ENCODE measurements at places on chromosomes 2 and 18. TPM values are rescaled to one million over a fixed set of nuclear protein-coding genes. Genes with fewer than 3 reads are reported as not detected.

DNA sequence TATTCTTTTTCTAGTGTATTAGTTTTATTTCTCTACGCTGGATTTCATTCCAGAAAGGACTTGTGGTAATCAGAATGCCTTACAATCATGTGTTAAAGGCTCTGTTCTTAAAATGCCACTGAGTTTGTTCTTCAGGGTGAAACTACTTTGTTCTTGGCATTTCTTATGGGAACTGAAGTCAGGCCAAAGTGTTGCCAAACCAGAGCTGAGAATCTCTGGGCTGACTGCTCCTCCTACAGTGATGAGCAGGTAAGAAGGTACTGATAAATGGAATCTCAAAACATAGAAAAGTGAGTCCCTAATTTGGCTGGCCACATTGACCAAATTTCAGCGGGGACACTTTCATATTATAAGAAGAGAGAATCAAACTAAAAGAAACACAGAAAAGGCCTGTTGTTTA, 55.1 kb upstream of the ZNF397 start:
- DNase-seq, result no peak

DNA sequence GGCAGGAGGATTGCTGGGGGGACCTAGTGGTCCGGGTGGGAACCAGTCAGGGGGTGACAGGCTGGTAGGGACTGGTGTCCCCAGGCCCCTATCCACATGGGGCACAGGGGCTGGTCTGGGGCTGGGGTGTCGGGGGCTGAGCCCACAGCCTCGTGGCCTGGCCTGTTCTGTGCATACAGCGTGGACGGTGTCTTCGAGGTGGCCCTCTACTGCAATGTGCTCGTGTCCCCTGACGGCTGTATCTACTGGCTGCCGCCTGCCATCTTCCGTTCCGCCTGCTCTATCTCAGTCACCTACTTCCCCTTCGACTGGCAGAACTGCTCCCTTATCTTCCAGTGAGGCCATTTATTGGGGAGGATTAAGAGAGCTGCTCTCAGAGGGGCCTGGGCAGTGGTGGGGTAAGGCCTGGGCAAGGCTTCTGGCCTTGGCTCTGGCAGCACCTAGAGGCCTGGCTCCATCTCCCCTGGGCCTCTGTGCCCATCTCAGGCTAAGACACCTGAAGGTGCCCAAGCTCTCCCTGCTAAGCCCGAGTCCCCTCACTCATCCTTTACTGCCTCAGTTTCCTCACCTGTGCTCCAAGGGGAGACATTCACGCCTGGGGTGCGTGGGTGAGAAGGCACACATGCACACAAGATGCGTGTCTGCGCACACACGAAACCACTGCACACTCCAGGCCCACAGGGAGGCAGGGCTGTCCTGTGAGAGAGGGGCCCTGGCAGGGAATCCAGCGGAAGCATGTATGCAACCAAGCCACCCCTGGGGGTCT, 1.9 kb downstream of the CHRNG start:
- no peak for DNase-seq

DNA sequence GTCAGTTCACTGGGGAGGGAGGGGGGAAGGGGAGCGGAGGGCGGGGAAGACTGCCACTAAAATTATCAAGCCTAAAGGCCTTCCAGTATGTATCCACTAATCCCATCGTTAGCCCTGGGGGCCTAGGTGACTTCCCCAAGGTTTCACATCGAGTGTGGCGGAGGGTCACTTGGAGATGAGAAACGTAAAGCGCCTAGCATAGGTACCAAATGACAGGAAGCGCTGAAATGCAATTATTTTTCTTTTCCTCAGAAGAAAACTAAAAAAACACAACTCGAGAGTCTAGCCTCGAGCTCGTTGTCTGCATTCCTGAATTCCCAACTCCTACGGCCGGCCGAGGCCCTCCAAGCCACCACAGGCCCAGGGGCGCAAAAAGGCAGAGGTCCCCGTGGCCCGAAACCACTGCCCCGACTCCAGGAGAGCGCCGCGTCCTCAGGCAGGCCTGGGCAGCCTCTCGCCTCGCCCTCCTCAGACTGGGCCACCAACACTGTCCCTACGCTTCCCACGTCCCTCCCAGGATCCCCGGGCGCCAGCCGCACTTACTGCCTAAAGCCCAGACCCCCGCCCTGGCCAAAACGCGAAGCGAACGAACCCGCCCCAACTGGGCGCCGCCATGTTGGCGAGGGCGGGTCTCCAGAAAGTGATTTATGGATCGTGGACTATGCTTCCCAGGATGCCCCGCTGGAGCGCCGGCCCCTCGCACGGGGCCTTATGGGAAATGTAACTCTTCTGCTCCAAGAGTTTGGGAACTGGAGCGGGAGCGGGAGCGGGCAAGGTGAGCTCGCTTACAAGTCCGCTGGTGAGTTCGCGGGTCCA, at the start of gene USP40:
USP40 (minus strand) TSS at position 642 of the 816 bp plus-strand sequence. CDS start 1,228 bp downstream, outside the sequence.
- peak; percentile 89 for DNase-seq

DNA sequence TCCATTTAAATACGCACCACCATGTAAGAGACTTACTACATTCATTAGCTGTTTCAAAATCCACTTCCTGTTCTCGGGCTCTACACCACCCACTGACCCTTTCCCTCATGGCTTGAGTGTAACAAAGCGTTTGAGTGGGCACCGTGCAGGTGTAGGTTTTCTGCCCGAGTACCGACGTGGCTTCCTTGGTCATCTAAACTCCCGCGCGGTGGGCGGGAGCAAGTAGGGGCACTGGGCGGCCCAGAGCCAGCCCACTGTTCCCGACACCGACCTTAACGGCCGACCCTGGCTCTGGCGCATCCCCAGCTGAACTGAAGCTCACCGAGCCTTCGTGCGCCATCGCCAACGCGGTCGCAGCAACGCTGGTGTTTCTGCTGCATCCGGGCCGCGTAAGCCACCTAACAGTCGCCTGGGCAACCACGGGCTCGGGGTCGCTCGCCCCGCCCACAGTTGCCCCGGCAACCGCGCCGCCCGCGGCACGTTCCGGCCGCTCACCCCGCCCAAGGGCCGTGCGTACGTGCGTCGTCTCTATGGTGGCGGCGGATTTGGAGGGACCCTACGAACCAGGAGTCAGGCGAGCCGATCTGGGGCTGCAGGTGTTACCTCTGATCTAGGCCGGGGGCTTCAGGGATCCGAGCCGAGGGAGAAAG, at the start of the genes C2orf81 and WDR54:
C2orf81 (minus strand) TSS at position 399 of the 650 bp plus-strand sequence; CDS start at position 340, 59 bp downstream.
WDR54 (plus strand) TSS at position 510 of the 650 bp plus-strand sequence. CDS start 424 bp downstream, outside the sequence.
- peak; percentile 94 for DNase-seq

DNA sequence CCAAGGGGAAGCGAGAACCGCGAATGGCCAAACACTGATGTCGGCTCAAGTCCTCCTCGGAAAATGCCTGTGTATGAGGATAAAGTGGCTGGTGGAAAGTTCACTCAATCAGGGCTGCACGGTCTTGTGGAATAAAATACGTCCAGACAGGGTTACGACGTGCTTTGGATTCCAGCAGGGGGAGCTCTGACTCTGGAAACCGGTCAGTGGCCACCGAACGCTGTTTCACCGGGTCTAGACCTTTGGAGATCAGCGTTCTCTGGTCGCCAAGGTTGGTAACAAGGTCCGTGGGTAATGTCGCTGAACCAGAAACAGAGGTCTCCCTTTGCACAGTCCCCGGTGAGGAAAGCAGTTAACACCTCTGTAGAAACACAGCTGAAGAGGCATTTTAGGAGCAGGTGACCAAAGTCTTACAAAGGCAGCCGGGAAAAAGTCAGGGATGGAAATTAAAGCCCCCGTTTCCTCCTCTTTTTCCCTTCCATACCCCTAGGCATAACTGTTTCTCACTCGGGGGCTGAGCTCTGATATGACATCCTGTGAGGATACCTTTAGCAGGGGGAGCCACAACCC, 47.8 kb downstream of the CDCA7 start:
- DNase-seq, result peak; percentile 79

GRCh38 chr18:5214583-5215351, 17.7 kb upstream of the AKAIN1 start:
- DNase-seq, result no peak

DNA sequence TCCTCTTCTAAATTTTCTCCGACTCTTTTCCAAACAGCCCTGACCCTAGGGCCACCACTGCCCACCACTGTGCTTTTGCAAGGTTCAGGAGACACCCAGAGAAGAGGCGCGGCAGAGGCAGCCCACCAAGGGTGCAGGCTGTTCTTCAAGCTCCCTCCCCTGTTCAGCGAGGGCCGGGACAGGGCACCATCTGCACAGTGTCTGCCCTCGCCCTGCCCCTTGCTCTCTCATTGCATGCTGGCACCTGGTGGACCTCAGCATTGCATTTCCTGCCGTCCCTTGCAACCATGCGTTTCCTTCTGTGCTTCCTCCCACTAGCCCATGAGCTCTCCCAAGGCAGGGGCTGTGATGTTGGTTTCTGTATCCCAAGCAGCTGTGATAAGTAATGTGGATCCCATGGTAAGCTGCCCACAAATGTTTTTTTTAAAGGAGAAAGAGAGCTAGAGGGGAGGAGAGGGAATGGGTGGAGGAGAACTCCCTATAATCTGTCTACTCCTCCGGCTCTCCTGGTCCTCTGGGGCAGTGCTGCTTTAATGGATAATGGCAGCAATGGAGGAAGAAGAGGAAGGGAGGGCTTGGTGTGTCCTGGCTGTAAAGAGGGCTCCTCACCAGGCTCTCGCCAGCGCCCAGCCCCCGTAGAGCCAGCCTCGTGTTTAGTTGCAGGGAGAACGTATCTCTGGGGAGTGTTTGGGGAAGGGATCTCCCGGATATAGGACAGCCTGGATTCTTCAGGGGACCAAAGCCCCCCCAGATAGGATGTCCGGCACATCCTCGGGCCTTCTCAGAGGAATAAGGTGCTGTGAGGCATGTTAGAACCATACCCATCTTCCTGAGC, 15.6 kb upstream of the YWHAQ start:
- DNase-seq, result no peak

DNA sequence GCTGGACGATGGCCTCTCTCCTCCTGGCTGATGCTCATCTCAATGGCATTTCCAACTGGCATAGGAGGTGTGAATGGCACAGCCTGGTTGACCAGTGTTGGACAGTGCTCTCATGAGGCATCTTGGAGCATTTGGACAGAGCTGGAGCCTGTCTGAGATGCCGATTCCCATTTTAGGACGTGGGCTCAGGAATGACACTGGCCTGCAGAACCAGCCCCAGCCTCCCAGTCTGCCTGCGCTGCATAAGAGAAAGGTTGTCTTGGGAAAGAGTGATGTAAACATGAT, 118.2 kb upstream of the COPS8 start:
- no peak for DNase-seq

- DNase-seq, result no peak
These were observed 272.4 kb downstream of the PTPRM start for GRCh38 chr18:7839548-7839947.

GRCh38 chr2:158507141-158507540, 50.4 kb downstream of the PKP4 start:
- no peak for DNase-seq

DNA sequence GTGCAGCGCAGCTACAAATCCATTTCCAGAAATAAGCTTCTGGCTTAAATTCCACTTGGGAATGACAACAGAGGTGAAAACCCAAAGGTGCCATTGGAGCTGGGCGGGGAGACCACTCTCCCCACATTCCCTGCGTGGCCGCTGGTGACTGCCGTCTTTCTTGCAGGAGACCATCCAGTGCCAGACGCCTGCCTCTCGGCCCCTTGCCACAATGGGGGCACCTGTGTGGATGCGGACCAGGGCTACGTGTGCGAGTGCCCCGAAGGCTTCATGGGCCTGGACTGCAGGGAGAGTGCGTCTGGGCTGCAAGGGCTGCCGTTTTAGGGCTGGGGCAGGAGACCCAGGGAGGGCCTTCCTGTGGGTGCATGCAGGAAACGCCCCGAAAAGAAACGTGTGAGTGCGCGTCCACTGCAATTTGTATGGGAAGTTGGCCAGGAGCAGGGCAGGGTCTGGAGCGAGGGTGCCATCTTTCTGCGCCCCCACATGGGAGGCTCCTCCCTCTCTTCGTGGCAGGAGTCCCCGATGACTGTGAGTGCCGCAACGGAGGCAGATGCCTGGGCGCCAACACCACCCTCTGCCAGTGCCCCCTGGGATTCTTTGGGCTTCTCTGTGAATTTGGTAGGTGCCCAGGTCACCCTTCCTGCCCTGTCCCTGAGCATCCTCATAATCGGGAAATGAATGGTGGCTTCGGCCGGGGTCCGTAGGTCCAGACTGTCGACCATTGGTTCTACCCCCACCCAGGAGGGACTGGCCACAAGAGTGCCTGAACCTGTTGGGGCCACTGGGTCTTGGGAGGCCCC, 49.9 kb downstream of the SNED1 start:
- DNase-seq, result no peak

GRCh38 chr18:67694787-67695186, 178.3 kb upstream of the DSEL start:
- no peak for DNase-seq

DNA sequence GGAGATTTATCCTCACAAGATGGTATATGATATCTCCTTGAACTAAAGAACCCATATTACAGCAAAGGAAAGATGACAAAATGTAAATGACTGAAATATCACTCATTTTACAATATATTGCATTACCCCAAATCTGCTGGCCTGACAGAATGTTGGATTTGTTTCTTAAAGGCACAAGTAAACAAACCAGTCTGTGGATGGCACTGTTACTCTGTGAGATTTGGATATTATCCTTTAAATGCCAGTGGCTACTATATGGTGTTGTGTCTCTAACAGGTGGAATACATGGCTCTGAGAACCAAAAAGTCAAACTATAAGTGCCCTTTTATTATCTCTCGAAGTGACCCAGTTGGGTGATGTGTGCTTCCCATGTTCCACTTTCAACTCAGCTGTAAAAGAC, 125.7 kb downstream of the PDE1A start:
- DNase-seq, result no peak

DNA sequence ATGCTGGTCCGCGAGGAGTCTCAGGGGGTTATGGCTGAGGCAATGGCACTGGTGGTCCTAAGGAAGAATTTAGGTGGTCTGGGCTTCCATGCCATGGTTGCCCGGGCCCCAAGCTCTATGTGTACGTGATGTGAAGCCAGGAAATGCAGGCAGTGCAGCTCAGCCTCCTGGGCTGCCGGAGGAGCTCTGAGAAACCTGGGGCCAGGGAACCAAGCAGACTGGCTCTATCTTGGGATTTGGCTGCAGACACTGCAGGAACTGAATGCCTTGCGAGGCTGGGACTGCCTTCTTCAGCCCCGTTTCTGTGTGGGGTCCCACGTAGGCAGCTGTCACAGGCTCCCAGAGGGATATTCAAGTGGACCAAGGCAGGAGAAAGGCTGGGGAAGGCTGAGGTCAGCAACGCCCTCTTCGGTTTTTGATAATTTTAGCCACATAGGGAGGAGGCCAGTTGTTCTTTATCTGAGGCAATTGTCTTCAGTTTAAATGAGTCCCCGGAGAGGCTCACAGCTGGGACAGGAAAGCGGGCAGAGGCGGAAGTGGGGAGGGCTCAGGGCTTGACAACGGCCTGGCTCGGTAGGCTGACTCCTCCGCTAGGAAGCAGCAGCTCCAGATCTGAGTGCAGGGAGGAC, 77.7 kb downstream of the RHOB start:
- DNase-seq, result no peak

Gene TNFAIP6
- 3.3 TPM for polyA plus RNA-seq

Gene CAPN14
- 0.32 TPM for polyA plus RNA-seq

Gene GRP
- polyA plus RNA-seq, result 62.9 TPM

Gene TMEM150A
- 13.3 TPM for polyA plus RNA-seq

Gene LRP2
- 3.4 TPM for polyA plus RNA-seq

Gene FBXO36
- polyA plus RNA-seq, result 5.9 TPM

Gene CACNB4
- polyA plus RNA-seq, result 10.2 TPM
